Ascending aorta (tissue), 2 donors: ENCODE measurements at places on chromosomes 1 and 21.
A peak's percentile ranks its signal among the peaks of the same experiment; 100 is the strongest.

GRCh38 chr1:161484613-161485012, 20.6 kb upstream of the FCGR2A start:
- DNase-seq, result no peak

DNA sequence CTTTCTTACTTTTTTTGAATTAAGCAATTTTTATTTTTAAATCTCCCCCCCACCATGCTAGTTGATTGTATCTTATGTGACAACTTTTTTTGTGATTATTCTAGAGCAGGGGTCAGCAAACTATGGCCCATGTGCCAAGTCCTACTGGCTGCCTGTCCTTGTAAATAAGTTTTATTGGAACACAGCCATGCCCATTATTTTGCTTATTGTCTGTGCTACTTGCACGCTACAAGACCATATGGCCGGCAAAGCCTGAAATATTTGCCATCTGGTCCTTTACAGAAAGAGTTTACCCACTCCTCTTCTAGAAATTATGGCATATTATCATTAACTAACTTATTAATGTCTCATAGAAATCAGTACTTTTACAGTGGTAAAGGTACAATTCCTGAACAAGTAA, 51.7 kb downstream of the AK5 start:
- no peak for DNase-seq

- DNase-seq, result no peak
These were observed 55.3 kb upstream of the HSPA13 start for GRCh38 chr21:14438211-14438610.

- DNase-seq, result no peak
These were observed 67.6 kb downstream of the MAB21L3 start for GRCh38 chr1:116178837-116179236.

DNA sequence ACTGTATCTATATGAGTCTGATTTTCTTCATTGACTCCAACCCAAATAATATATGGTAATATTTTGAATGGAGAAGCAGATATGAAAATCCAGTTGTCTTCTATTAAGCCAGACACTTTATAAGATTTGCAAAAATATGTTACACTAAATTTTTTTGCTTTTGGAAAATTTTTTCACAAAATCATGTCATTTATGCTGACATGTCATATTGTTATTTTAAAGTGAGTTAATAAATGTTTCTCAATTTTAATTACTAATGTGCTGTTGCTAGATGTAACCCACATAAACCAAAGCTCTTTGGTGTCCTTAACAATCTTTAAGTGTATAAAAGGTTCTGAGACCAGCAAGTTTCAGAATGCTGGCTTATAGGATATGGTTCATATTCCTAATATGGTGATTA, 142.5 kb downstream of the HS2ST1 start:
- no peak for DNase-seq

- peak; percentile 69 for DNase-seq
These were observed 222.4 kb upstream of the B3GALT2 start for GRCh38 chr1:193408782-193409293.
